ENCODE measurements at places on chromosomes 7 and 10. TPM values are rescaled to one million over a fixed set of nuclear protein-coding genes. Genes with fewer than 3 reads are reported as not detected.

CDH23 gene
- 0.07 TPM for total RNA-seq

CCDC146 gene
- total RNA-seq: 2.7 TPM

MBL2 gene
- not detected for total RNA-seq

GRCh38 chr7:2527505-2528467, 8.2 kb downstream of the LFNG start:
- no peaks in the 10 kb centered on the region for H3K27me3 ChIP-seq
- peaks cover 29% of the 10 kb centered on the region for H3K4me1 ChIP-seq
- peak; percentile 69 for DNase-seq
- no peak overlapping the region for H3K27ac ChIP-seq

DNA sequence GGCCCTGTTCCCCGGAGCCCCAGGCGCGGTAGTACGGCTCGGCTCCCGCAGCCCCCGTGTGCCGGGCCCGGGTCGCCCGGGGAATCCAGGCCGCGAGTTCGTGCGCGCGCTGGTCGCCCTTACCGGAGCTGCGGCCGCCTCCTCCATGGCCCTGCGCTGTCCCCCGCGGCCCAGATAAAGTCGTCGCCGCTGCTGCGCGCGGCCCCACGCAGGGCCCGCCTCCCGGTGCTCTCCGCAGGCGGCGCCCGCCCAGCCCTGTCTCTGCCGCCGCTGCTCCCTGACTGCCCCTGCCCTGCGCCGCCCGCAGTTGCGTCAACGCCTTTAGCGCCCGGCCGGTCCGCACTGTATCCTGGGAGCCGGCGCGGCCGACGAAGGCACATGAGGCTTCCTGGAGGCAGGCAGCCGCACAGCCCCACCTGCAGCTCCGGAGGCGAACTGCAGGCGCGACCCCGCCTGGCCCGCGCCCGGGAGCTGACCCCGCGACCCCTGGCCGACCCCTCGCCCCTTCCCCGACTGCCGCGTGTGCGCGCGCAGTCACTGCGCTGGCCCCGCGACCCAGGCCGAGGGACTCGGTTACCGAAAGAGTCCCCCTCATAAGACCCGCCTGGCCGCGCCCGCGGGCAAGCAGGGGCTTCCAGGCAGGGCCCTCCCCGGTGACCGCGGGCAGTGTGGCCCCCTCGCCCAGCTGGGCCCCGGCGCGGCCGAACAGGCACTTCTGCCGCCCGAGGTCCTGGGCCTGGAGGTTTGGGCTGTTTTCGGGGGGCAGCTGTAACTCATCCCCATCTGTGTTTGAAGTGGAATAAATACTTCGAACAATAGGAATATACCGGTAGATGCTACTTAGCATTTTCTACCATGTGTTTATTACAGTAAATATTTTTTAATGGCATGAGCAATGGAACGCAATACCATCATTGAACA, 127.1 kb upstream of the ZNF746 start:
- DNase-seq: peak; percentile 92
- H3K4me3 ChIP-seq: peak overlapping the region; percentile 94
- peak overlapping the region; percentile 78 for H3K27ac ChIP-seq

GRCh38 chr10:79387974-79388850, 40.9 kb downstream of the PPIF start:
- DNase-seq: no peak
- H3K27me3 ChIP-seq: no peaks in the 10 kb centered on the region
- H3K27ac ChIP-seq: no peak overlapping the region
- H3K4me3 ChIP-seq: no peak overlapping the region
- H3K4me1 ChIP-seq: no peaks in the 10 kb centered on the region
- no peaks in the 10 kb centered on the region for H3K36me3 ChIP-seq

ACSM6 gene
- total RNA-seq: not detected

TMEM26 gene
- total RNA-seq: not detected

DNA sequence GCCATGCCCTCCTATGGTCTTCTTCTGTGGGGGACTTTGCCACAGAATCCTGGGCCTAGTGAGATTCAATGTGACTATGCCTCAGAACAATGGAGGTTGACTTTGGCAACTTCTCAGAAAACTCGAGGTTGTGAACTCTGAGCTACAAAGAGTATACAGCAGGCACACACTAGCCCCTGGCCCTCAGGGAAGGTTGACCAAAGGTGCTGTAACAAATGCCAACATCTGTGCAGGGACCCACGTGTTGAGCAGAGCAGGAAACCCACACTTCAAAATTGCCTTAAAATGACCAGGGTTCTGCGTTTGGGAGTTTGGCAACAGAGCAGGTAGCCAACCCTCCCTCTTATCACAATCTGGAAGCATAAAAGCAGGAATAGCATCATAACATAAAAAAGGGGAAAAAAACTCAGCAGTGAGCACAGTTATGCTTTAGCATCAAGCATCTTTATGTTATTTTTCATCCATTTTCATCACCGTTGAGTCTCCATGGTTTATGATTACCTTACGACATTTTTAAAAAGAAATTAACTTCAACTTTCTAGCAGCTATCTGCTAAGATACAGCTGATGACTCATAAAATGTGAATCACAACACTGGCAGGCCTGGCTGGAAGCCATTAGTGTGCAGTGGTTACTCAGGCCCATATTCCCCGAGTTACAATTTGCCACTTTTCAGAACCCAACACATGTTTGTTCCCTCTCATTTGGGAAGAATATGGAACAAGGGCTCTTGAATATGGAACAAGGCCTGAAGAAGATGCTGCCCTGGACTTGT, 11.1 kb downstream of the PRLHR start:
- DNase-seq: peak; percentile 89
- no peak overlapping the region for H3K27ac ChIP-seq
- no peak overlapping the region for H3K4me3 ChIP-seq
- H3K36me3 ChIP-seq: no peaks in the 10 kb centered on the region
- no peaks in the 10 kb centered on the region for H3K27me3 ChIP-seq

DNA sequence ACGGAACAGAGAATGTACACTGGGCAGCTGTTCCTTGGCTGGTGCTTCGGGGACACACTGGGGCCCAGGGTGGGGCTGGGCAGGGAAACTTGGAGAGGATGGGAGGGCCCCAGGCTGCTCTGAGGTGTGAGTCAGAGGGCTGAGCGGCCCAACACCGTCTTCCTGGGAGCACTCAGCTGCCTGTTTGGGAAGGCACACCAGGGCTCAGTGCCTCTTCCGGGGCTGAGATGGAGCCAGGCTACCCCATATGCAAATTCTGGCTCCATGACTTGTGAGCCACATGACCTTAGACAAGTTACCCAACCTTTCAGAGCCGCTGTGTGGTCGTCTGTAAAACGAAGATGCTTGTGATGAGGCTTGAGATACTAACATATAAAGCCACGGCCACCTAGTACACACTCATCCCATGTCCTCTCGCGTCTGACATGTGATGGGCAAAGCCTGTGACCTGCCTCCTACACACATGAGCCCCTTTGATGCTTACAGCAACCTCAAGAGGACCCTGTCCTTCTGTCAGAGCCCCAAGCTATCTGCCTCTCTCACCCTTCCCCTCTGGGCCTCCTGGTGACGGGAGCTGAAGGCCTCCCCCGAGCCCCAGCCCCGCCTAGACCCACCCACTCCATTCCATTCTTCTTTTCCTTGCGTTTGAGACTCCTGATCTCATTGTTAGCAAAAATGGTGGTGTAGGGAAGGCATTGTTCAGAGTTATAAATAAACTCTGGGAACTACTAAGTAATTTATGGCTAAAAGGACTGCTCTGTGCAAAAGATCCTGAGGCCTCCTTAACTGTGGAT, 26.1 kb downstream of the KLRG2 start:
- no peak overlapping the region for H3K4me3 ChIP-seq
- H3K27ac ChIP-seq: peak overlapping the region; percentile 77
- H3K27me3 ChIP-seq: no peaks in the 10 kb centered on the region
- H3K4me1 ChIP-seq: peaks cover 19% of the 10 kb centered on the region
- peaks cover 4% of the 10 kb centered on the region for H3K36me3 ChIP-seq

GRCh38 chr7:80428161-80429054, 83.5 kb downstream of the GNAT3 start:
- no peaks in the 10 kb centered on the region for H3K36me3 ChIP-seq
- no peak overlapping the region for H3K27ac ChIP-seq
- peaks cover 7% of the 10 kb centered on the region for H3K4me1 ChIP-seq
- no peaks in the 10 kb centered on the region for H3K27me3 ChIP-seq
- DNase-seq: peak; percentile 79
- no peak overlapping the region for H3K4me3 ChIP-seq

TMEM168 gene
- total RNA-seq: 32.5 TPM

DNA sequence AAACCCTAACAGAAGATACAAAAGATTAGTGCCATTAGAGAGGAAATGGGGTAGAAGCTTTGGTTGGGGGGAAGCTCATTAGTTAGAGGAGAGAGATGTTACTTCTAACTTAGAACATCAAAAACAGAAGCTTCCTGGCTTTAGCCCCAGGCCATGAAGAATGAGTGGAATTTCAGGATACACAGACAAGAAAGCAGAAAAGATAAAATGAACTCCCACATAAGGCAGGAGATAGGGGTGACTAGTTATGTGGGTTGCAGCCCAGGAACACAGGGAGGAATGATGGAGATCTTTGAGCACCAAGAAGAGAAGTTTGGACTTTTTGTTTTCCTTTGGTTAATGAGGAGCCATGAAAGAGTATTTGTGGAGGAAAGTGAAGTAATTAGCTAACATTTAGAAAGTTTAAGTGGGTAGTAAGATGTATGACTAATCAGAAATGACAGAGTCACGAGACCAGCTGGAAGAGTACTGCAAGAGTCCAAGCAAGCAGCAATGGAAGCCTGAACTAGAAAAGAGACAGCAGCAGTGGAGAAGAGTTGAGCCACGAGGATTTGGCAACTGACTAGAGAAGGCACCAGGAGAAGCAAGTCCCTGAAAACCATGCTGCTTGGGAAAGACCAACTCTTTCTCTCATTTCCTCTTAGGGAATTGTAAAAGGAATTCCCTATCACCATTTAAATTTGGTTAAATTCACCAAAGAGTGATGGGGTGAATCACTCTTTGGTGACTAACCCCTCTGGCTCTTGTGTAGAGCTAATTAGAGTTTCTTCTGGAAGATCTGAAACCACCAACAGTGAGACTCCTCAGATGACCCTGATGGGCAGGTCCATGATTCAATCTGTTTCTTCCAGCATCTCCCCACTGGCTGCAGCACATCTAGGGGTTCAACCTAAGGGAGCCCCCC, 131.9 kb downstream of the KCNMA1 start:
- peak; percentile 66 for DNase-seq
- no peaks in the 10 kb centered on the region for H3K27me3 ChIP-seq

AMPH gene
- 0.63 TPM for total RNA-seq

GRCh38 chr7:141742229-141742628, 4.1 kb downstream of the SSBP1 start:
- H3K27ac ChIP-seq: no peak overlapping the region
- H3K4me1 ChIP-seq: peaks cover 16% of the 10 kb centered on the region
- no peak for DNase-seq
- peaks cover 64% of the 10 kb centered on the region for H3K36me3 ChIP-seq

GRCh38 chr10:124961248-124961570, 19.3 kb downstream of the ZRANB1 start:
- H3K4me3 ChIP-seq: no peak overlapping the region
- H3K27ac ChIP-seq: no peak overlapping the region
- peaks cover 26% of the 10 kb centered on the region for H3K36me3 ChIP-seq

GRCh38 chr7:1590476-1590875, 20.6 kb upstream of the PSMG3 start:
- H3K27me3 ChIP-seq: peaks cover 78% of the 10 kb centered on the region
- no peaks in the 10 kb centered on the region for H3K4me1 ChIP-seq
- no peak overlapping the region for H3K4me3 ChIP-seq
- DNase-seq: no peak

DNA sequence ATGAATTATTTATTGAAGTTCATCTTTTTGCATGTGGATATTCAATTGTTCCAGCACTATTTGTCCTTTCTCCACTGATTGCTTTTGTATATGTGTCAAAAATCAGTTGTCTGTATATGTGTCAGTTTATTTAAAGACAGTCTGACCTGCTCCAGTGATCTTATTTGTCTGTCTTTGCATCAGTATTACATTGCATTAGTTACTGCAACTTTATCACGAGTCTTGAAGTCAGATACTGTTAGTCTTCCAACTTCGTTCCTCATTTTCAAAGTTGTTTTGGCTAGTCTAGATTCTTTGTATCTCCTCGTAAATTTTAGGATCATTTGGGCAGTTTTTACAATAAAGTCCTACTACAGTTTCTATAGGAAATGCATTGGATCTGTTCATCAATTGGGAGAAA, 166.4 kb downstream of the CELF2 start:
- no peak for DNase-seq
- peaks cover 61% of the 10 kb centered on the region for H3K27me3 ChIP-seq
- no peak overlapping the region for H3K27ac ChIP-seq
- no peaks in the 10 kb centered on the region for H3K36me3 ChIP-seq

ZNF248 gene
- total RNA-seq: 5.7 TPM

GRCh38 chr10:23512355-23513058, 73.6 kb downstream of the OTUD1 start:
- DNase-seq: peak; percentile 83
- H3K27me3 ChIP-seq: no peaks in the 10 kb centered on the region
- H3K36me3 ChIP-seq: no peaks in the 10 kb centered on the region

- H3K4me1 ChIP-seq: peaks cover 7% of the 10 kb centered on the region
- no peaks in the 10 kb centered on the region for H3K36me3 ChIP-seq
- DNase-seq: no peak
- H3K27ac ChIP-seq: no peak overlapping the region
Measured at GRCh38 chr7:130147710-130148325, 57.4 kb downstream of the TMEM209 start.

FANK1 gene
- total RNA-seq: 1.8 TPM

DNA sequence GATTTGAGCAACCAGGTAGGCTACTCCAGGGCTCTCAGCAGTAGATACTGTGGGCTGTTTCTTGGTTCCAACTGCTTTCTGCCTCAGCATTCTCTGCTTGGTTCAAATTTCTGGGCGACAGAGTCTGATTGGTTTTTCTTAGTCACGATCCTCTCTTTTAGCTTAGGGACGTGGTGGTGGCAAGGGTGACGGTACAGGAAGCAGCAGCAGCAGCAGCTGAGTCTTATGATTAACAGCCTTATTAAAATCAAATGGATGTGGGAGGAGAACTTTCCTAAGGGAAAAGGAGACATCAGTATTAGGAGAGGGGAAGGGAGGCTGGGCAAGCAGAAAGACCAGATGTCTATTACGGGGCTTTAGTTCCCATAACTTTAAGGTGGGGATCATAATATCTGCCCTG, 156.5 kb upstream of the PLPP4 start:
- no peak overlapping the region for H3K4me3 ChIP-seq
- no peak overlapping the region for H3K27ac ChIP-seq
- H3K4me1 ChIP-seq: no peaks in the 10 kb centered on the region
- H3K36me3 ChIP-seq: no peaks in the 10 kb centered on the region
- peaks cover 39% of the 10 kb centered on the region for H3K27me3 ChIP-seq

- H3K27ac ChIP-seq: no peak overlapping the region
- peaks cover 81% of the 10 kb centered on the region for H3K36me3 ChIP-seq
- DNase-seq: no peak
- H3K4me3 ChIP-seq: no peak overlapping the region
- H3K27me3 ChIP-seq: no peaks in the 10 kb centered on the region
Measured at GRCh38 chr10:101669181-101669580, 25.8 kb downstream of the FBXW4 start.

- DNase-seq: no peak
- H3K36me3 ChIP-seq: no peaks in the 10 kb centered on the region
- H3K27me3 ChIP-seq: peaks cover 57% of the 10 kb centered on the region
- H3K4me3 ChIP-seq: no peak overlapping the region
Measured at GRCh38 chr10:119468542-119469324, 73.8 kb downstream of the RGS10 start.

- peaks cover 11% of the 10 kb centered on the region for H3K27me3 ChIP-seq
- H3K4me3 ChIP-seq: no peak overlapping the region
Measured at GRCh38 chr10:101778781-101779543, 3.0 kb upstream of the FGF8 start.

All from MCF 10A (cell line).